ENCODE measurements at places on chromosomes 3 and 15.

GRCh38 chr3:196073255-196073753 is 8.6 kb downstream of the TFRC start:
- no peak for DNase-seq

- DNase-seq, result no peak
These were observed 13.1 kb upstream of the ABHD2 start for GRCh38 chr15:89075101-89075640.

DNA sequence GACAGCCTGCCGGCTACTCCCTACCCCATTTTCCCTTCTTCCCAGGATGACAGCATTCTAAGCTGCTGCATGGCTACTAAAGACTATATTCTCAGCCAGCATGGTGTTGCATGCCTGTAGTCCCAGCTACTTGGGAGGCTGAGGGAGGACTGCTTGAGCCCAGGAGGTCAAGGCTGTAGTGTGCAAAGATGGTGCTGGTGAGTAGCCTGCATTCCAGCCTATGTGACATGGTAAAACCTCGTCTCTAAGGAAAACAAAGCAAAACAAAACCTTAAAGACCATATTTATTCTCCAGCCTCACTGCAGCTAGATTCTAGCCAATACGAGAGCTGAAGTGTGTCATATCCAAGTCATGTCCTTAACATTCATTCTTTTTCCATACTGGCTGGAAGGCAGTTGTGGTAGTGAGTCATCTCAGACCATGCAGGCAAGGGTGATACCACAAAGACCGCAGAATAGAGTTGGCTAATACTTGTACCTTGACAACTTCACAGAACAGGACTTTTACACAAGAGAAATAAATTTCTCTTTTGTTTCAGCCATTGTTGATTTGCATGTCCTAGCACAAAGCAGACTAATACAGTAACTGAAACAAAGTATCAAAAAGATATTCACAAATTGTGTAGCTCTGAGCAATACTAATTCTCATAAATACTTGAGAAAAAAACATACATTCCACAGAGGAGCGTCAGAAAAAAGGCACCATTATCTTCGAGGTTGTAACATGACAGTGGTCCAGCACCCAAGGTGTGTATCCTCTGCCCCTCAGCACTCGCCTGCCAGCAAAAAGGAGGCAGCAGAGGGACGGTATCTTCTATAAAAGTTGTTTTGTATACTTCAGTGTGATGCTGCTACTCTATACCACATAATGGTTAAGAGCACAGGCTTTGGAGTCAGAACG is 14.8 kb downstream of the PBRM1 start:
- peak; percentile 100 for DNase-seq

- no peak for DNase-seq
These were observed 71.4 kb downstream of the LRRC49 start for GRCh38 chr15:70964058-70964457.

- no peak for DNase-seq
These were observed 636 bp upstream of the SNRPA1 start for GRCh38 chr15:101295607-101296161.

DNA sequence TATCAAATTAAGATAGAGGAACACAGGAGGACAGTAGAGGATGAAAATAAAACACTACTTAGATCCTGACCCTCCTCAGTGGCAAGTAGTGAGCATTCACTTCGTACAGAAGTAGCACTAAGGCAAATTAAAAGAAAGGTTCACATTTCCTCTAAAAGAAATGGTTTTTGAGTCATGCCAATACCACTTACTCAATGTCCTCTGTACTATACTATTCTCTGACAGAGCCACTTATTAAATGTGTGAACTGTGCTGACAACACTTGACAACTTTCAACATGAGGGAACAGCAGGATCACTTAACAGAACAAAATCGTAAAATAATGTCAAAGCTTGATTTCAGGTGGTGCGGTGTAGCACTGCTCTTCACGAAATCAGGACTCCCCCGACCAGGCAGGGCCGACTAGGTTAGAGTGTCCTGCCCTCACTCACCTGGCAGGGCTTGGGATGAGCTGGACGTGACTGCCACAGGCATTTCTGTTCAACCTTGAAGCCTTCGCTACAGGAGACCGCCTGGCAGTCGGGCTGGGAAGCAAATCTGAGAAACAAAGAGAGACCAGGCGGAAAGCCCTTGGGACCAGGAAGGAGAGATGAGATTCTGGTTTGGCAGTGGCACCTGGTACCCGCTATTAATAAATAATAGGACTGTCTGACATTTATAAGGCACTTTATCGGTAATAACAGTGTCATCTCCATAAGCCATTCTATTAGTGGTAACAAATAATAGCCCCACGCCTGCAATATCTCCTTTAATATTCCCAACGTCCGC is 611 bp upstream of the SLC27A2 start:
- DNase-seq, result no peak

- no peak for DNase-seq
These were observed 33.5 kb downstream of the MYL3 start for GRCh38 chr3:46829699-46830208.

DNA sequence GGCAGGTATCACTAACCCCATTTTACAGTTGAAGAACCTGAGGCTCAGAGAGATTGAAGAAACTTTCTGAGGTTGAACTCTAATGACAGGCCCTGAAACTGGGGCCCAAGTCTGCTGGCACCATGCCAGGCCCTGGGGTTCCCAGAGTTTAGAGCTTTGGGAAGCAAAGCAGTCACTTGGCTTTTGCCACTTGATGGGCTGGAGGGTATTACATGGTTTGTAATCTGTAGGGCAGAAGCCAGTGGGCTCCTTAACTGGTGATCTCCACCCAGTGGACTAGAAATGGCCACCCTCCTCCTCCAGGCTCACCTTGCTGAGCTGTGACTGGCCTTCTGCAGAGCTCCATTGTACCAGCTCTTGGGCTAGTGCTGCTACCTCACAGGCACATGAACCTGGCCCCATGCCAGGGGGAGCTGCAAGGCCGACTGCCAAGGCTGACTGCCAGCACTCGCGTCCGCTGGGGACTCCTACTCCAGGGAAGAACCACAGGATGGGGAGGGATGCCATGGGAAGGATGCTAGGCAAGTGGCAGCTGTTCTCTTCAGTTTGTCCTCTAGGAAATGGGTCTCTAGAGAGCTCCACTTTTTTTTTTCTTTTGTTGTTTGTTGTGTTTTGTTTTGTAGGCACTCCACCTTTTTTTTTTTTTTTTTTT is 104.8 kb downstream of the ETFA start:
- no peak for DNase-seq

DNA sequence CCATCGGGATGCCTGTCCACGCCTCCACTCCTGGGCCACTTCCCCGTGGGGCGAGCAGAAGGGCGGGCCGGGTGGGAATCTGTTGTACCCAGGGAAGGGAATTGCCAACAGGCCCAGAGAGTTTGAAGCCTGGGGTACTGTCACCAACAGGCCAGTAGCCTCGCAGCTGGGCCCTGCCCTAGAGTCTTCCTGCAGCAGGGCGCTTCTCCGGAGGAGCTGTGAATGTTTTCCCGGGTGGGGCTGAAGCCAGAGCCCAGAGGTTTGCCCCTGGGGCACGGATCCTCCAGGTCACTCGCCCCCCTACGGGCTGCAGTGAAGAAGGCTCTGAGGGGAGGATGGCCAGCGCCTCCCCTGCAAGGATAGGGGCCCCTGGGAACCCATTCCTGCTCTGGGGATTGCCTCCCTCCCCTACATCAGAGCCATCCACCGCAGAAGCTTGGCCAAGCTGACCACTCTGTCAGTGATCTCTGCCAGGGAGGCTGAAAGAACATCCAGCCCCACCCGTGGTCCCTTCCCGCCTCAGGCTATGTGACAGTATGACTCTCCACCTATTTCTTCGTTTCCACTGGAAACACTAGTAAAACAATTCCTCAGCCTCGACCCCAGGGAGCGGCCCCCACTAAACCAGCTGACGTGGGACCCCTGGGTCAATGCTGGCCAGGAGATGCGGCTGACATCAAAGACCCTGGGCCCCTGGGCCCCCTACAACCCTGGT is 16.8 kb downstream of the CIDEC start:
- DNase-seq, result no peak

- no peak for DNase-seq
These were observed 20.8 kb downstream of the RAB6B start for GRCh38 chr3:133874761-133875438.

- no peak for DNase-seq
These were observed 295.0 kb downstream of the LRTM1 start for GRCh38 chr3:54632834-54633233.
